ENCODE measurements at places on chromosomes 7 and 10.

DNA sequence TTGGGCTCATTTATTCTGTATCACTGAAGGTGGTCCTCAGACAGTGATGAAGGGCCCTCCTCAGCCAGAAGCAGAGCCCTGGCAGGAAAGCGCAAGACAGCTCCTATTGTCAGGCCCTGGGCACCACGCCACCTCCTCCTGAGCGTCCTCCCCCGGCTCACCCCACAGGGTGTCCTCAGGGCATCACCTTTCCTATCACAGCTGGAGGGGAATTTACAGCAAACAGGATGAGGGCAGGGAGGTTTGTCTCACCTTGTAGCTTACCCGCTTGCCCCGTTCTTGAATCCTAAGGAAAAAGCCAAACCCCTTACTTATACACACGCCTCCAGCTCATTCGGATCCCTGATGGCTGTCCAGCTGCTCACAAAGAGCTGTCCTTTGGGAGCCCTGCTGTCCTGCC lies 50.2 kb upstream of the LANCL2 start:
- DNase-seq, result no peak

GRCh38 chr7:142722248-142722794 lies 27.0 kb upstream of the PRSS1 start:
- no peak for DNase-seq

GRCh38 chr7:150361807-150362621 lies 6.6 kb upstream of the REPIN1 start:
- no peak for DNase-seq

GRCh38 chr10:89309156-89310055 lies 7.6 kb downstream of the IFIT2 start:
- no peak for DNase-seq

DNA sequence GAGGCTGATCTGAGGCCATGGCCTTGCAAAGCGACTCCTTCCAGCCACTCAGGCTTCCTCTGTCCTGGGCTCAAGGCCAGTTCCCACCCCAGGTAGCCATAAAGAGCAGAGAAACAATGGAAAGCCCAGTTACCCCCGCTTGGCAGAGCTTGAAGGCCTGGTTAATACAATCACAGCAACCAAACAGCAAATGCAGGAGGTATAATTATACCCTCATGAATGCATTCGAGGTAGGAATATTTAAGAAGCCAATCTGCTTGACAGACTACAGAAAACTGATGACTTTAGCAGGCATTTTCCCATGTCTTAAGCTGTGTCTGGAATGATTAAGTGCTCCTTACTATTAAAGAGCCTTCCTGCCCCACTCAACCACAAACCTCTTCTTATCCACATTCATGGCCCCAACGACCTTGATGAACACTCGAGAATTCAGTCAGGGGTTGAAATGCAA lies 114.1 kb upstream of the MACROH2A2 start:
- DNase-seq, result no peak

GRCh38 chr7:56199639-56200038 lies 83.4 kb upstream of the NUPR2 start:
- DNase-seq, result no peak

DNA sequence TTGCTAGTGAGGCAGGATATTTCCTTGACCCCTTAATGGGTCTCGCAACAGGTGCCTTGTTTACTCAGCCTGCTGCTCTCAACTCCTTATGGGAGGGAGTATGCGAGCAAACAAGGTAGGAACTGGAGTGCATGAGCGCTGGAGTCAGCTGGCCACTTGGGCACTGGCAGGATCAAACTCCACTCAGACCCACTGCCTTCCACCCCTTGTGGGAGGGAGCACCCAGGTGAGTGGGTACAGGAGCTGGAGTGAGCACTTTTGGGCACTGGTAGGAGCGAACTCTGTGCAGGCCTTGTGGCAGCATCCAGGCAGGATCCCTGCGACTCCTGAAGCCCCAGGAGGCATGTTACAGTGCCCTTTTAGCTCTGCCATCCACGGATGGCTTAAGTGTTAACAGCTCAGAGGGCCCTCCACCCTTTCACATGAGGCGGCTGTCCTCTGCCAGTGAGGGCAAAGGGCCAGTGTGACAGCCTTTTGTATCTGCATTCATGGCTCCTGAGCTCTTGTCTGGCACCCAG lies 123.2 kb downstream of the ST7 start:
- DNase-seq, result no peak

DNA sequence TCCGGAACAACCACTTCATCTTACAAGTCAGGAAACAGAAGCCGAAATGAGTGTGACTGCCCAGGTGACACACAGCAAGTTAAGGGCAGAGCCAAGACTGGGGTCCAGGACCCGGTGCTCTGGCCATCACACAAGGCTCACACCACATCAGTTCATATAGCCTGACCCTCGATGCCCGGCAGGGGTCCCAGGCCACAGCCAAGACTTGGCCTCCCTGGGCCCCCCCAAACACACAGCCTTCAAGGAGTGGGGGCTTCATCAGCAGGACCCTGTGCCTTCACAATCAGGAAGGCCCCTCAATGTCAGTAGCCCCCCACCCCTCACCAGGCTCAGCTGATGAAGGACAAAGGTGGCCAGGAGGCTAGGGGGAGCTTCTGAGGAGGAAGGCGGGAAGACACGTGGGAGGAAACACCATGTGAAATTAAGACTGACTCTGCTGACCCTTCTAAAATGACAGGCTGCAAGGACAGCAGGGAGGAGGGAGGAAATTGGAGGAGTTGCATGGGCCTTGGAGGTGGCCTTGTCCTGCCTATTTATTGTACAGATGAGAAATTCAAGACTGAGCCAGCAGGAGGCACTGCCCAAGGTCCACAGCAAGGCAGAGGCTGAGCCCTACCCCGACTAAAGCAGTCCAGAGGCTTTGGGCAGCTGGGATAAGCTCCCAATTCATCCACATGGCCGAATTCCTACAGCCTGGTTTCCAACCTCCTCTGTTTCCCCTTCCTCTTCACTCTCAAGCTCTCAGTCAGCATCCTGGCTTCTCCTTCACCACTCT lies 216.1 kb upstream of the ZMIZ1 start:
- DNase-seq, result no peak

GRCh38 chr10:13707156-13707881 lies 120.6 kb downstream of the PRPF18 start:
- DNase-seq, result peak; percentile 90

DNA sequence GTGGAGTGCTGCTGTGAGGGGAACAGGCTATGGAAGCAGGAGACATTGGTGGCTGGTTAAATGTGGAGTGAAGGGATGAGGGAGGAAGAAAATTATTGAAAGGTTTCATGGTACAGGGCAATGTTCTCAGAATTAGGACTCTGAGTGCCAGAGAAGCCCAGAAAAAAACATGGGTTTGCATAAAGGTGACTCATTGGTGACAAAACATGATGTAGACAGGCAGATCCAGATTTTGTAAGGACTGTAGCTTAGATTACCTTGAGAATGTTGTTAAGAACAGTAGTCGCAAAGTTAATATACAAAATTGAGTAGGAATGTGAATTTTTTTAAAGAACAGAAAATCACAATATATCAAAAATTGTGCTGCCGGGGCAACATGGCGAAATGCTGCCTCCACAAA lies 134.9 kb upstream of the ZNF438 start:
- no peak for DNase-seq

DNA sequence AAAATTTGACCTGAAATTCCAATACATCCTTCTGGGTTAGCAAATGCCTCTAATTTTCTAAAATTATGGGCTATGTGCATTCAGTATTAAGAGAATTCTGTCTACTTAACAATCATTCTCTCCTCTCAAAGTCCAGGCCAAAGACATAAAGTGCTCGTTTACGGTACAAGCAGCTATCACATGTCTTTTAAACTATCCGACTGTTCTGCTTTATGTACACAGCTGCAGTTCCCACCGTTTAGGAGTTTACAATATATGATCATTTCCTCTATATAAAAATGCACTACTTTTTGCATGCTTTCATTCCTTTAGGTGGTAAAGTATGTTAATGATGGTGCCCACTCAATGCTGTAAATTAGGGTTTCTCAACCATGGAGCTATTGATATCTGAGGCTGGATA lies 34.0 kb downstream of the CDK6 start:
- DNase-seq, result no peak

DNA sequence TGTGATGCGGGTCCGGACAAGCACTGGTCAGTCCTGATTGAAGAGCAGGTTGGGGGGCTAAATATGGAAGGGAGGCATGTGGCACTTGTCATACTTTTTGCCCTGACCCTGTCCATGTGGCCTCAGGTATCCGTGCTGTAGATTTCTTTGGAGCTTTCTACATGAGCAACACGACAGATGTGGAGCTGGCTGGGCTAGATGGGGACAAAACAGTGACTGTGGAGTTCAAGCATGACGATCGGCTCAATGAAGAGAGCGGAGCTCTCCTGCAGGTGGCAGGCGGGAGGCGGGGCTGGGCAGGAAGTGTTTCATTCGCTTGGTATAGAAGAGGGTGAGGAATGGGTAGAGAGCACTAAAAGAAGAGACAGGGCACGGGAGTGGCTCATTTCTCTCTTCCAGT lies 13.0 kb upstream of the CHCHD1 start:
- no peak for DNase-seq

DNA sequence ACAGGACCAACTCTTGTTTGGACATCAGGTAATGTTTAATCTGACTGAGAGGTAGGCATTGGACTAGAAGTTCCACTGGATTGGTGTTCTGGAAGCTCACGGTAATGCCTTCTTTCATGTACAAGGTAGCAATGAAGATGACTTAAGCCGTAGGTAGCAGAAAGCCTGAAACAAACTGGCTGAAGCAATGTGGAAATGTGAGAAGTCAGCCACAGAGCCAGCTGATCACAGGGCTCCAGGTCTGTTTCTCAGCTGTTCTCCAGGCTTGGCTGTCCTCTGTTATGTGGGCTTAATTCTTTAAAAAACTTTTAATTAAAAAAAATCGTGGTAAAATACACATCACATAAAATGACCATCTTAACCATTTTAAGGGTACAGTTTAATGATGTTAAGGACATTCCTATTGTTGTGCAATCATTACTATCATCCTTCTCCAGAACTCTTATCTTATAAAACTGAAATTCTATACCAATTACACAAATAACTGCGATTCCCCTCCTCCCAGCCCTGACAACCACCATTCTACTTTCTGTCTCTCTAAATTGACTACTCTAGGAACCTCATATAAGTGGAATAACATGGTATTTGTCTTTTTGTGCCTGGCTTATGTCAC lies 101.4 kb upstream of the ZNF32 start:
- peak; percentile 5 for DNase-seq

- no peak for DNase-seq
These were observed 45.7 kb downstream of the BEND7 start for GRCh38 chr10:13483073-13483472.

DNA sequence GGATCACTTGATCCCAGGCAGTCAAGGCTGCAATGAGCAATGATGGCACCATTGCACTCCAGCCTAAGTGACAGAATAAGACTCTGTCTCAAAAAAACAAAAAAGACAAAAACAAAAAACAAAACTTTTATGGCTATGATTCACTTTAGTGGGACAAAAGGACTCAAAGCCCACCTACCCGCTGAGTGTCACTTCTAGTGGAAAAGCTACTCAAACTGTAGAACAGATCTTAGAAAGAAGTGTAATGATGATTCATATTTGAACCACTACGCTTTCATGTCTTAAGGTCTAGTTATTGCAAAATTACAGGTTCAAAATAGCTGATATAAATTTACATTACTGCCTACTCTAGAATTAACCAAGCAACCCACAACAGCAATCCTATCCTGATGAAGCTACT lies 47.1 kb upstream of the OTUD1 start:
- DNase-seq, result no peak

- DNase-seq, result no peak
These were observed 17.9 kb upstream of the HIBADH start for GRCh38 chr7:27680610-27681009.

DNA sequence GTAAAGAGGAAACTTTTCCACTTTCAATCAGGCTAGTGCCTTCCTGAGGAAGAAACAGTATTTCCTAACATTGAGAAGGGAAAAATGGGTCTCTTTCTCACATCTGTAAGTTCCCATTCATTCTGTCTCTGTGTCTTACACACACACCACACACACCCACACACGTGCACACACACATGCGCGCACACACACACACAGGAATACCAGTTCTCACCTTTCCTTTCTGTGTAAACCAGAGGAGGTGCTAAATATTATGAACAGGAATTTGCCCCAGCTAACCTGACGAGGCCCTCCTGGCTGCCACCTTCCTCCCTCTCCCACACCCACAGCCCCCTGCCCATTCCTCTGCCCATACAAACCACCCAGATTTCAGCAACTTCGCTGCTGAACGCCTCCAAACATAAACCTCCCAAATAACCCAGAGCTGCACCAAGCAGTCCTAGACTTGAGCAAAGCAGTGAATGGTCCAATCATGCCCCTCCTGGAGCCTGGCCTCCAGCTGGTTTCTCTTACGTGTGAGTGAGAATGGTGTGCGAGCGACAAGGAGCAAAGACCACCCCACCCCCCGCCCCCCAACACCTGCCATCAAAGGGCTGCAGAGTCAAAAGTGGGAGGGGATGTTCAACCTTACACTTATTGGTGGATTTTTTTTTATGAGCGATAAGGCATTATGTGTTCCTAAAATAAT lies 190.5 kb downstream of the HECW1 start:
- no peak for DNase-seq

DNA sequence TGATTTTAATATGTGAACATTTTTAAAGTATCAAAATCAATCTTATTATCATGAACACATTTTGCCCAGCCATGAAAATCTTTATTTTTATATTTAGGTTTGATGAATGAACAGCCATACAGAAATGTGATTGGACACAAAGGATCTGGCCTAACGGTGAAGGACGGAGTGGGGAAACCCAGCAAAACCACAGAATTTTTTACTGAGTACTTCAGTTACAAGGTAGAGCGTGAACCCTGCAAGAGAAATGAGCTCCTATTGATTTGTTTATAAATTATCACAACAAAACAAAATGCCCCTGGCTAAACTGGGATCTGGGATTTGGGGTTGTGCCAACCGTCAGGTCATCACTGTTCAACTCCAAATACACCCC lies 118.8 kb downstream of the JAZF1 start:
- DNase-seq, result no peak

DNA sequence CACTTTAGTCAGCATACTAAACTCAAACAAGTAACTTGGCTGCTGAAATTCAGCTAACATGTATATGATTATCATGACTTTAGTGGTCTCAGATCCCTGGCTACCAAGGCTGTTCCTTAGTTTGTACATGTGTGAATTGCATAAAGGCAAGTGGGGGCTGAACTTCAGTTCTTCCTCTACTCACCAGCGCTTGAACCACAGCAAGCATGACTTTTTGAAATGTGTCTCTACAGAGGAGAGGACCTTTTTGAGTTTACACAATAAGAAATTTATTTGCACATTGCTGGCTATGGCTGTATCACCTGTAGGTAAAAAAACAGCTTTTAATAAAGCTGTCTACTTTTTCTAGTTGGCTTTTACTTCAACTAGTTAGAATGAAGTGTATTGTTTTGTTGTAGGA lies 48.8 kb downstream of the MDFIC start:
- no peak for DNase-seq

DNA sequence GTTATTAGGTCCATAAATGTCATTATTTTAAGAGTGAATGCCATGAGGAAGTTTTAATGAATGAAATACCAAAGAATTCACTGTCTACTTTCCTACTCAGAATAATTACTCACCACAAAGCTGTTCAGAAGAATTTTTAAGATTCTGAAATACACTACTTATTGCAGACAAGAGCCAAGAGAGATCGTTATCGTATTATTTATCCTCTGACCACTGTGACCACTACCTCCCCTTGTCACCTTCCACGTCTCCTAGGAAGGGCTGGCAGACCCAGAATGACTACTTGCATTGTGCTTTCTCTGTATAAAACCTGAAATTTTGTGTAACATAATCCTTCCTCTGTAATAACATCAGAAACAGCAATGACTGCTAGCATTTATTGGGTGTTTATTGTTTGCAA lies 81.9 kb downstream of the ABCB5 start:
- no peak for DNase-seq
